ENCODE measurements at places on chromosomes 6 and 20. TPM values are rescaled to one million over a fixed set of nuclear protein-coding genes. Genes with fewer than 3 reads are reported as not detected.
A peak's percentile ranks its signal among the peaks of the same experiment; 100 is the strongest.

Gene TBX18
- total RNA-seq = not detected

DNA sequence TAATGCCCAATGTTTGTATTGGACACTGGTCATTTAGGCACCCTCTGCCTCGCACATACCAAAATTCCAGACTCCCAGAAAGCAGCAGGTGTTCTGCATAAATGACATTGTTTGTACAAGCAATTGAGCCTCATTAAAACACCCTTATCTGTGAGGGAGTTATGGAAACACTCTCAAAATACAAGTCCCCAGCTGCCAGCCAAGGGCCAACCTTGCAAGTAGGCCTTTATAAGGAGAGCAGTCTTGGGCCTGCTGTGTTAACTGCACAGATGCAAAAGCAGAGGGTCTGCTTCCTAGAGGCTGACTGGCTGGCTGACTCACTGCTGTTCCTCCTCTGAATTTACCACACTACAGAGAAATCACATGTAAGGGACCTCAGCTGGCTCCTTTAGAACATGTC lies 150.4 kb upstream of the HMGN3 start:
- DNase-seq = no peak

Gene NKAPL
- total RNA-seq = not detected

Gene ME1
- not detected for total RNA-seq

DNA sequence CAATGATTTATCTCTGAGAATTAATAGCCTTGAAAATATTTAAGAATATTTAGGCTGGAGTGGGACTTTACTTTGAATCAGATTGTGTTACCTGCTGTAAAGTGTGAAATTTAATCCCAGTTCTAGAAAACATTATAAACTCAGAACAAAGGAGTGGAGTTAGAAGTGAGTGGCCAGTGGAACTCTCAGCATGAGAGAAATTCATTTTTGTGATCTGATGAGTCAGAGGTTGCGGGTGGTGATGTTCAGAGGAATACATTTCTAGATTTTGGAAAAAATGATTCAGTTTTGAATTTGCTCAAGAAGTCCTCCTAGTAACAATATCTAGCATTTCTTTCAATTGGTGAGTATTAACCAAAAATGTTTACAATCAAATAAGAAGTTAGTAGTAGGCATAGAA lies 167.5 kb downstream of the ZFAND3 start:
- no peak for DNase-seq

Gene CABLES2
- 5.8 TPM for total RNA-seq

DNA sequence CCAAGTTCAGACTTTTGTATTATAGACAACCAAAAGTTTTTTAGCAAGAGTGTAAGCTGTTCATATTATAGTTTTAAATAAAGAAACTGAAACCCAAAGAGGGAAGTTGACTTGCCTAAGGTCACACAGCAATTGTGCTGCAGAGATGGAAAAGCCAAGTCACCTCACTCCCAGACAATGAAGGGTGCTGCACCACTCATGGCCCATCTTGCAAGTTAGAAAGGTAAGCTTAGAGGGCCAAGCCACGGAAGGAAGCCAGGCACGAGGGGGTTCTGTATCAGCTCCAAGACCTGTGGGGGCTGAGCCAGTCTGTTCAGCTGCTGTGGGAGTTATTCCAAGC lies 860 bp downstream of the DEFB124 start:
- no peak for DNase-seq

- no peak for DNase-seq
These were observed 3.0 kb upstream of the NNAT start for GRCh38 chr20:37518059-37518458.

Gene MCM3
- total RNA-seq = 276 TPM

Gene SLC2A10
- total RNA-seq = not detected

GRCh38 chr6:151036869-151037680 lies 171.6 kb downstream of the MTHFD1L start:
- peak; percentile 15 for DNase-seq

Gene TMEM244
- not detected for total RNA-seq

- no peak for DNase-seq
These were observed 68.1 kb downstream of the ITCH start for GRCh38 chr20:34431168-34431567.

Gene HNF4A
- total RNA-seq = not detected

DNA sequence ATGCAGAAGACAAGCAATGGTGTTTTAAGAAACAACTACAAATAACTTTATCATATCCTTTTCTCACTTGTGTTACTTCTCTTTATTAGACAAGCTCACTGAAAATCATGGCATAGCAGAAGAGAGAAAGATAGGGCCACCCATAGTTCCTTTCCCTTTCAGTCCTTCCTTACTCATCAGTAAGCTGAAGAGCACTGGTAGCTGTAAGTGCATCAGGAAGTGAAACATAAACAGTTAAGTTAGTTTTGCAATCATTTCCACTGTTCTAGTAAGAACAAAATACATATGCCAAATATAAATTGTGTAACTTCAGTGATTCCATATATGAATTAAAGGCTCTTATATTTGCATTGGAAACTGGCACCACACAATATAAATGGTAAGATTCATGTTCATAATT lies 220.1 kb downstream of the HACE1 start:
- DNase-seq = no peak

- no peak for DNase-seq
These were observed 17.2 kb upstream of the MAP3K4 start for GRCh38 chr6:160974304-160974771.

- no peak for DNase-seq
These were observed 197.5 kb upstream of the JARID2 start for GRCh38 chr6:15048367-15048766.

Gene C6orf132
- 0.20 TPM for total RNA-seq
